ENCODE measurements at places on chromosomes 1 and 21.
A peak's percentile ranks its signal among the peaks of the same experiment; 100 is the strongest.

DNA sequence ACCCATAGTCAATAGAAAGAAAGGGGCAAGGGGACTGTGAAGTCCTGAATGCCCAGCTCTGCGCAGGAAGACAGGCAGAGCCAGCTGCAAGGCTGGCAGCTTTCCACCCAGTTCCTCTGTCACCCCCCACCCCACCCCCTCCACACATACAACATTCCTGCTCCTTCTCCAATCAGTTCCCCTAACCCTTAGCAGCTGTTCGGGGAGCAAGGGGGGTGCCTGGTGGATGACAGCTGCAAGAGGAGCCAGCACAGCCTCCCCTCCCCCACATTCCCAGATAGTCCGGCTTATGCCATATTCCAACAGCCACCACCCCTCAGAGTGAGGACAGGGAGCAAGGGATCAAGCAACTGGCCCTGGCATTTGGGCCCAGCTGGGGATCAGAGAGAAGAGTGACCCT is 9.7 kb downstream of the ARHGEF2 start:
- DNase-seq: no peak

GRCh38 chr1:19979494-19979977 is at the start of gene PLA2G2A:
TSS of gene PLA2G2A (minus strand) at chr1:19979618. CDS start at chr1:19978773, 845 bp downstream.
- no peak for DNase-seq

GRCh38 chr1:154801234-154802011 is 68.7 kb downstream of the KCNN3 start:
- DNase-seq: no peak

DNA sequence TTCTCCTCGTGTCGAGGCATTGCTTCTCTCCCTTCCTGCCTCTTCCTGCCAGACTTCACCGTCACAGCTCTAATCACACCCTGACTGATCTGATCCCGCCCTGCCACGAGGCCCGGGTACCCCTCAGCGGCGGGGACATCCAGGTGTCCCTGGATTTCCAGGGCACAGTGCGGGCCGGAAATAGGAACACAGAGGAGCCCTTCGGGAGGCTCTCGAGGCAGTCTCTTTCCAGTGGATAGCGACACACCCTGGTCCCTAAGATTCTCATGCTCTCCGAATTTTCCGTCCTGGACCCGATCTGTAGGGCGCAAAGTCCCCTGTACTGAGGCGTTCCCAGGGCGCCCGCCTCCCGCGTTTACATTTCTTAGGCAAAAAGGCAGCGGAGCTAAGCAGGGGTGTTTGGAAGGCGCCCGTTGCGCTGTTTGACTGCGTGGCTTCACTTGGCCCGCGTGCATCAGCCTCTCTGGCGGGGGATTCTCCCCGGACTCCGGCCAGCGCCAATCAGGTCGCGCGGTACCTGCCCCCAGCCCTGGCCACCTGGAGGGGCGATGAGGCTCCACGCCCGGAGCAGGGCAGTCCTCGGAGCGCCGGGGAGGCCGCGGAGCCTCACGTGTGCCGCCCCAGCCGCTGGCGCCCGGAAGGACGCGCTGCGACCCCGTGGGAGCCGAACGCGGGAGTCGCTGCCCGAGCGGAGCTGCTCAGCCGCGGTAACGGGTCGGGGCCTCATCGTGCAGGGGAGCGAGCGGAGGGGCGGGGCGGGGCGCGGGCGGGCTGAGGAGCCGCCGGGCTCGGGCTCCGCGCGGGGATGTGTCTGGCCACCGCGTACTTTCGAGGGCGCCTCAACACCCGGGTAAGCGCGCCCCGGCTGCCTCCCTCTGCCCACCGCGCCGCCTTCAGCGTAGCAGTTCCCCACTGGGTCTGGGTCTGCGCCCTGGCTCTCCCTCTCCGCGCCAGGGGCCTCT is at the start of gene FAM163A:
TSS of gene FAM163A (plus strand) at position 575 of the 962 bp plus-strand sequence. CDS start 69,807 bp downstream, outside the sequence.
- DNase-seq: no peak

DNA sequence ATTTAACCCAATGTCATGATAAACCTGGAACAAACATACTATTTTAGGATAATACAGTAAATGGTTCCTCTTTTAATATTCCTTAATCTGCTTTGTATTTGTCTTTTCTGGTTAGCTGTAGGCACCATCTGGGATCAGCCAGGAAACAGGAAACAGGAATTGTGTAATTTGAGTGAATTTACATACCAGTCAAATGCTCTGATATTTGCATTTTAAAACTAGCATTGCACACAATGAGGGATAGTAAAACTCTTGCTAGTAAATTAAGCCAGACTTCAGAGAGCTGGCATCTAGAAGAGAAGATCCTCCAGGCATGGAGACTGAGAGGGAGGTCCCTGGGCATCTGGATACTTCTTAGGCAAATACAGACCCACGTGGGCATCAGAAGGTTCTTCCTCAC is 103.5 kb downstream of the HMCN1 start:
- DNase-seq: peak; percentile 25

DNA sequence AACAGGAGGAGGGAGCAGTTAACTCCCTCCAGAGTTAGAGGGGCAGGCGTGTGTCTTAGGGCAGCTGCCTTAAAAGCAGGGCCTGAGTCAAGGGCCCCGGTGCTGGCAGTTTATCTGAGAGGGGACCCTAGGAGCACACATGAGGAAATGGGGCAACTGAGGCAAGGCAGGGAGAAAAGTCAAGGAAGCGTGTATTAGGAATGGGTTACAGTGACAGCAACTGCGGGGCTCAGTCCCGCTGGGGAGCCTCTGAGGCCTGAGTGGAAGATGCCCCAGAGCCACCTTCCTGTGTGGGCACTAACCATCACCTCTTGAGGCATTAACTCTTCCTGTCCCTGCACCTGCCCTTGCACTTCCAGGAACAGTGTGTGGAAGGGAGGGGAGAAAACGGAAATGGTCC is 276.3 kb downstream of the MATN1 start:
- DNase-seq: no peak

GRCh38 chr1:172630868-172631267 is 28.0 kb upstream of the FASLG start:
- peak; percentile 37 for DNase-seq

DNA sequence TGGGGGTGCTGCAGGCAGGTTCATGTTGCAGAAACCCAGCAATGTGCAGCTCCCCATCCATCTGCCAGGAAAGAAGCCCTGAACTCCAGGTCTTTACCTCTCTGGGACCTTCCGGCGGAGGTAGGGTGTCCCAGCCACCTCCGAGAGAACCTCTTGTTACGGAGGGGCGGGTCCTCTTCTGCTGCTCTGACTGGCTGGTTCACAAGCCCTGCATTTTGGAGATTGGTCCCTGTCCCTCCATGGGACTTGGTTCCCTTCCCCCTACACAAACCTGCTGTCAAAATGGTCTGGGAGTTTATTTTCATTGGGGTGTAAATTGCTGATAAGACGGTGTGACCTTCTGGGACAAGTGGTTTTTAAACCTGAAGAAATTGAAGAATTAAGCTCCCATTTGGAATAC is 8.0 kb upstream of the CELSR2 start:
- no peak for DNase-seq

- peak; percentile 14 for DNase-seq
Measured at GRCh38 chr1:229127301-229127700, 143.6 kb upstream of the RAB4A start.

GRCh38 chr21:36735201-36735515 is 36.2 kb downstream of the SIM2 start:
- DNase-seq: no peak

DNA sequence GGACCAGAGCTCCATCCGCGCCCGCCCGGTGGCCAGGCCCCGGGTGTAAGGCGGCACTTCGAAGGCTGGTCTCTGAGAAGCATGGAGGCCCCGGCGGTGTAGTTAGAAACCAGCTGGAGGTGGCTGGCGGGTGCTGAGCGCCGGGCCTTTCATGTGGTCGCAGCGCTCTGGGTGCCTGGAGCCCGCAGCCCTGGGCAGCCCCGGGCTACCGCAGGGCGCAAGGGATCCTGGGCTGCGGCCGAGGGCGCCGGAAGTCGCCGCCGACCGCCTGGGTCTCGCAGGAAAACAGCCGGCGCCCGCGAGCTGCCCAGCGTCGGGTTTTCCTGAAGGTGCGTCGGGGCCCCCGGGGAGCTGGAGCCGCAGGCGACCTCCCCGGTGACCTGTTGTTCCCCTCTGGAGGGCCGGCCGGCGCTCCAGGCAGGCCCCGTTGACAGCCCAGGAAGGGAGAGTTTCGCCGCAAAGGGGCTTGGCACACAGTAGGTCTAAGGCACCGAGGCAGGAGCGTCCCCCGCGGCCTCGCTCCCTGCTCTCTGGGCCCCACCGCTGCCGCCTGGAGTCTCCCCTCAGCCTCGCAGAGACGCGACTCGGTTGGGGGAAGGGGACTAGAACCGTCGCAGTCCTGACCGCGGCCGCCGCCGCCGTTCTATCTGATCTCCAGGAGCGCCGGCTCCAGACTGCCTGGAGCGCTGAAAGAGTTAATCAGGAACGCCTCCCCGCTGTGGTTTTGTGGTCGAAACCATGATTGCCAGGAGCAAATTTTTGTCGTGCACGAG is 2.7 kb downstream of the GRHL3 start:
- DNase-seq: peak; percentile 64

DNA sequence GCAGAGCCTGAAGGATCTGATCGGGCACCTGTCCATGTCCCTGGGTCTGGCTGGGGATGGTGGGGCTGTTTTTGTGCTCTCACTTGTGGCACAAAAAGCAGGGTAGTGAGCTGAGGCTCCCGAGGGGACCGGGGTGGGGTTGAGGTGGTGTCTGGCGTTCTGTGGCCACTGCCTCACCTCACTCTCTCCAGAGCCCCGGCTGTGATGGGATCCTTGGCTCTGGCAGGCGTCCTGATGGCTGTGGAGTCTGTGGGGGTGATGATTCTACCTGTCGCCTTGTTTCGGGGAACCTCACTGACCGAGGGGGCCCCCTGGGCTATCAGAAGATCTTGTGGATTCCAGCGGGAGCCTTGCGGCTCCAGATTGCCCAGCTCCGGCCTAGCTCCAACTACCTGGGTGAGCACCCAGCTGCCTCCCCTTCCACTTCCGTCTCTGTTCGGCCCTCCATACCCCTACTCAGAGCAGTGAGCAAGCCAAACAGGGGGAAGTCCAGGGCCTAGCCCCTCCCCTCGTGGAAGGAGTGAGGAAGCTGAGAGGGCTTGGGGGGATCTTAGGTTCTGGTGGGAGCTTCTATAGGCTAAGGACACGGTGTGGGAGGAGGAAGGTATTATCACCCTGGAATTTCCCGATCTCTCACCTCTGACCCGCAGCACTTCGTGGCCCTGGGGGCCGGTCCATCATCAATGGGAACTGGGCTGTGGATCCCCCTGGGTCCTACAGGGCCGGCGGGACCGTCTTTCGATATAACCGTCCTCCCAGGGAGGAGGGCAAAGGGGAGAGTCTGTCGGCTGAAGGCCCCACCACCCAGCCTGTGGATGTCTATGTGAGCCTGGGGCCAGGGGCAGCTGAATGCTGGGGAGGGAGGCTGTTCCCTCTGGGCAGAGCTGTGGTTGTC is 7.0 kb downstream of the ADAMTSL4 start:
- no peak for DNase-seq

DNA sequence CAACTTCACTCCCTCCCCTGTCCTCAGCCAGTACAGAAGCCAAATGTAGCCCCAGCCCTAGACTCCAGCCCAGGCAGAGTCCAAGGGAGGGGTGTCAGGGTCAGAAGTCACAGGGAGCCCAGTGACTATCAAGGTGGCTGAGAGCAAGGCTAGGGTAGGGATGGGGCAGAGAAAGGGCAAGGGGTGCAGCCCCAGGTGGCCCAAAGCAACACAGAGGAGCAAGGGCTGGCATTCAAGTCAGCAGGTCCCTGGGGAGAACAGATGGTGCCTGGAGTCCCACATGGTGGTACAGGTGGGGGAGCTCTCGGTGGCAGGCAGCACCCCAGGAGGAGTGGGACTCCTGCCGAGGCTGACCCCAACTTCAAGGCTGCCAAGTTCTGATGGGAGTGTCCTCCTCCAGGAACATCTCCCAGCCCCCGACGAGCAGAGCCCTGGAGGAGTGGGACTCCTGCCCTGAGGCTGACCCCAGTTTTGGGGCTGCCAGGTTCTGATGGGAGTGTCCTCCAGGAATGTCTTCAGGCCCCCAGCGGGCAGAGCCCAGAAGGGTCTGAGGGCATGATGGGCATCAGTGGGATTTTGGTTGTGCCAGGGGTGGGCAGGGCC is 3.7 kb upstream of the DVL1 start:
- no peak for DNase-seq

DNA sequence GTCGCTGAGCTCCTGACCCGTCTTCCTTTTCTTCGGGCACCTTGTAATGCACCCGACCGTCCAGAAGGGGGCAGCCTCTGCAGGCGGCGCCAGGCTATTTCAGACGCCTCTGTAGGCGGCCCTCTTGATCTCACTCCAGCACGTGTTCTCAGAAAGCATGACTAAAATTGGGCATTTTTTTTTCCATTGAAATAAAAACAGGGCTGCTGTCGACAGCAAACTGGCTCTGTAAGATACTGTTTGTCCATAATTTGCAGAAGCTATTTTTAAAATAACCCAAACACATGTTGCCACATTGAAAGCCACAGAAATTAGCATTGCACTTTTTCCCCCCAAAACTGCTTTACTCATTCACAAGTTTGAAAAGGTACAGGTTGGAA is 78.0 kb downstream of the STUM start:
- DNase-seq: peak; percentile 76

- DNase-seq: no peak
Measured at GRCh38 chr1:157721985-157722384, 21.4 kb upstream of the FCRL3 start.
